ENCODE measurements at places on chromosomes 2 and 18. TPM values are rescaled to one million over a fixed set of nuclear protein-coding genes. Genes with fewer than 3 reads are reported as not detected.

DNA sequence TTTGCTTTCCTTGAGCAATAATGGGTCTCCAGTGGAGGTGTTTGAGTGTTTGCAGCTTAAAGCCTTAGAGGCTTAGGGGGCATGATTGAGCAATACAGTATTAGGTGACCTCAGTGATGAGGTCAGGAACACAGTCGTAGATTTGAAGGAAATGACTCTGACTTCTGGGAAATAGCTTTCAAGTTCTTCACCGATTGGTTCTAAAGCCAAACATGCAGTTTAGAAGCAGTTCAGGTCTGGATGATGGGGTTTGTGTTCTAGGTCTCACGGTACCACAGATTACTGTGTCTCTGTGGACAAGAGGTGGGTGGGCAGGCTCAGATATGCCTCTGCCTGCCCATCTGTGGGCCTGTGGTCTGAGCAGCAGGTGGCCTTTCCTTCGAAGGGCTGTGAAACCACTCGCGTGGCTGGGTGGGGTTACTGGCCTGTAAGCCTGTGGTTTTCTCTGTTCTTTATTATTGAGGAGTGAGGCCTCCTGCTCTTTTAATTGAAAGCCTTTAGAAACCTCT, 7.8 kb downstream of the MTHFD2 start:
- no peak for DNase-seq

Gene ICA1L
- 3.7 TPM for polyA plus RNA-seq

- no peak for DNase-seq
Observed at GRCh38 chr2:239008677-239009588, 161.0 kb downstream of the TWIST2 start.

- peak; percentile 30 for DNase-seq
Observed at GRCh38 chr18:48356909-48357631, 52.1 kb downstream of the ZBTB7C start.

Gene PKDCC
- 16.0 TPM for polyA plus RNA-seq

Gene RAB6C
- polyA plus RNA-seq, result 0.02 TPM

DNA sequence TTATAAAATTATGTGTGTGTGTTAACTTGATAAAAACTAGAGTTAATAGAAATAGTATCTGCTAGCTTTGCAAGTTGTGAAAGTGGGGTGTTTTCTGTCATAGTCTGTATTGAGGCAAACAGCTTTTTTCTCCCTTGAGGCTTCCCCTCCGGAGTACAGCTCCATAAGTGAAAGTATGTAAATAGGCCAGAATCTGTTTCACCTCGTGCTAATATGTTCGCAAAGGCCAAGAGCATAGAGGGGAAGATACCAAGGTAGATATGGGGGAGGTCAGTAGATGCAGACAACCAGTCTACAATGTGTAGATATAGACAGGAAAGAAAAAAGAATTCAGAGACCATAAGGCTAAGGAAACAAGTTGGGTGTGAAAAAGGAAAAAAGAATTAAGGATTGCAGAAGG, 72.9 kb downstream of the PTRHD1 start:
- no peak for DNase-seq
